ENCODE measurements at places on chromosomes 1 and 21.

DNA sequence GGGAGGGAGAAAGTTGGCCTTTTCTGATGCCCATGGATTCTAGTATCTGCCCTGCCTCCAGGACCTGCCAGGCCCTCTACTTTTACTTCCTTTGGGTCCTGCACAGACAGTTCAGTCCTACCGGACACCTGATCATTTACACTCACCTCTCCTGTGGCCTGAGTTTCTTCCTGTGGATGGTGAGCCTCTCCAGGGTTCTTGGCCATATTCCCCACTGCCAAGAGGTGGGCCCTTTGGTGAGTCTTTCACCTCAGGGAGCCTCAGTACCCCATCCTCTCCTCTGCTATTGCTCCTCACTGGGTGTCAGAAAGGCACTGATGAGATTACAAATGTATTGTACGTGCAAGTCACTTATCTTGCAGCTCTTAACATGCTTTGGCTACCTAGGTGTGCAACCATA is 81.4 kb upstream of the ETV3 start:
- no peak for DNase-seq

DNA sequence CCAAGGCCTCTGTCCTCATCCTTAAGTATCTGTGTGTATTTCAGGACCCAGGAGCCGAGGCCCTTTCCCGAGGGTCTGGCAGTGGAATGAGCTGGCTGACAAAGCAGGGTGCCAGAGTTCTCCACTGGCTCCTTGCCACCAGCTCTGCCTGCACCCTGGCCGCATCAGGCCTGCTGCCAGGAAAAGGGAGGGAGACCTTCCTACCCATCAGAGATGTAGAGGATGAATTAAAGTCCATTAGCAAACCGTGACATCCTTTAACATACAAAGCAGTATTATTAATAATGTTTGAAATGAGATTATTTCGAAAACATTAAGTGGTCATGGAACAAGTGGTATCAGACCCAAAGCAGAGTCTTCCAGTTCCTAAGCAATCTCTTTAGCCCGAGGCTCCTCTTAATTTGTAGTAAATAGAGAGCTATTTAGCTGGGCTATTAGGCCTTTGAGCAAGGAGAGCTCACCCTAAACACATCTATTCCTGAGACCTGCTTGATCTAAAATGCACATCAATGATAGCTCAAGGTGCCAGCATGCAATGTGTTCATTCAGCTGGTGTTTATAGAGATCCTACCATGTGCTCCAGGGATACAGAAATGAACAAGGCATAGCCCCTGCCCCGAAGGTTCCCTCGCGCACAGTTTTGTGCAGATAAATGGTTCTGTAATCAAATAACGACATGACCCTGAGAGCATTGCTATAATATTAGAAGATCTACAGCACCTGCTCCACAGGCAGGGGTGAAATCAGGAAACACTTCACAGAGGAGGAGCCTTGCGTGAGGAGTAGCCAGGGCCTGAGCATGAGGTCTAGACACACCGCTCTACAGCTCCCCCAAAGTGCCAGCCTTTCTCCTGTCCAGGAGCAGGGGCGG is 44.0 kb downstream of the FAM163A start:
- no peak for DNase-seq

DNA sequence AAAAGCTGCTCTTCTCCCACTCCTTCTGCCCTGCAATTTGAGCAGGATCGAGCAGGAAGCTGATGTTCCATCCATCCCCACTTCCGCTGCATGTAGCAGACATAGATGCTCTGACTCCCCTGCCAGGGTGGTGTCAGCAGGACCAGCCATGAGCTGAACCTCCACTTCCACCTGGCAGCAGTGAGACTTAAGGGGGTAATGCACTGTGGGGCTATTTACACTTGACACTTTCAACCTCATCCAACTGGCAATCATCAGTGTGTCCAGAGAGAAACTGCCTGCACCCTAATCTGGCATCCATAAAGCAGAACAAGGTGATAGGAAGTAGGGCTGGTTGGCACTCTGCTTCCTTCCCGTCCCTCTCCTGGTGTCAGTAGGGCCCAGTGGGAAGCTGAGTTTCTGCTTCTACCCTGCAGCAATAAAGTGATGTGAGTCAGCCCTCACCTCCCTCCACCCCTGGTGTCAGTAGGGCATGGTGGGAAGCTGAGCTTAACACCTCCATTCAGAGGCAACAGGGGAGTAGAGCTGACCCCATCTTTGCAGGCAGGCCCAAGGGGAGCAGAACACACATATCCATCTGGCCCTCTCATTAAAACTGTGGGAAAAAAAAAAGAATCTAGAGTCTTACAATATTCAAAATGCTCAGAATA is 272.3 kb downstream of the PTPRU start:
- no peak for DNase-seq

- no peak for DNase-seq
Observed at GRCh38 chr1:169347688-169348382, 19.8 kb downstream of the NME7 start.

DNA sequence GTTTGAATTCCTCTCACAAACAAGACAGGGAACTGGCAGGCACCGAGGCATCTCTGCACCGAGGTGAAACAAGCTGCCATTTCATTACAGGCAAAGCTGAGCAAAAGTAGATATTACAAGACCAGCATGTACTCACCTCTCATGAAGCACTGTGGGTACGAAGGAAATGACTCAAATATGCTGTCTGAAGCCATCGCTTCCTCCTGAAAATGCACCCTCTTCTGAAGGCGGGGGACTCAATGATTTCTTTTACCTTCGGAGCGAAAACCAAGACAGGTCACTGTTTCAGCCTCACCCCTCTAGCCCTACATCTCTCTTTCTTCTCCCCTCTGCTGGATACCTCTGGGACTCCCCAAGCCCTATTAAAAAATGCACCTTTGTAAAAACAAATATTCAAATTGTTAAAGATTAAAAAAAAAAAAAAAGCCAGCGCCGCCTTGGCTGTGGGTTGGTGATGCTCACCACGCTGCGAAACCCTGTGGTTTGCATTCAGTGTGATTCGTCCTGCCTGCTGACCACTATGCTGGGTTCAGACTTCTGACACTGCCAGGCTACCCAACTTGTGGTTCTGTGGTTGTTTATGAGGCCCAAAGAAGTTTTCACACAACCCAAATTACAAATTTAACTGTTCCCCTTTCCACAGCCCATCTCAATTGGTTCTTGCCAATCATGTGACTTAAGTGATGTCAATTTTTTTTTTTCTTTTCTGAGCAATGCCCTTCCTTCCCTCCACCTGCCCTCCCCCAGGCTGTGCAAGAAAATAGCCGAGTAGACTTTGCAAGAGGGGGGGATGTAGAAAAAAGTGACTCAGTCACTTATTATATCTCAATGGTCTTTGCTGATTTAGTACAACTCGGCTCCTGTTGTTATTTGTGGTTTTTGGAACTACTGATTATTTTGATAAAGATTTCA is at the start of gene RUNX1:
RUNX1 (minus strand) TSS at position 597 of the 912 bp plus-strand sequence.
- DNase-seq = no peak

DNA sequence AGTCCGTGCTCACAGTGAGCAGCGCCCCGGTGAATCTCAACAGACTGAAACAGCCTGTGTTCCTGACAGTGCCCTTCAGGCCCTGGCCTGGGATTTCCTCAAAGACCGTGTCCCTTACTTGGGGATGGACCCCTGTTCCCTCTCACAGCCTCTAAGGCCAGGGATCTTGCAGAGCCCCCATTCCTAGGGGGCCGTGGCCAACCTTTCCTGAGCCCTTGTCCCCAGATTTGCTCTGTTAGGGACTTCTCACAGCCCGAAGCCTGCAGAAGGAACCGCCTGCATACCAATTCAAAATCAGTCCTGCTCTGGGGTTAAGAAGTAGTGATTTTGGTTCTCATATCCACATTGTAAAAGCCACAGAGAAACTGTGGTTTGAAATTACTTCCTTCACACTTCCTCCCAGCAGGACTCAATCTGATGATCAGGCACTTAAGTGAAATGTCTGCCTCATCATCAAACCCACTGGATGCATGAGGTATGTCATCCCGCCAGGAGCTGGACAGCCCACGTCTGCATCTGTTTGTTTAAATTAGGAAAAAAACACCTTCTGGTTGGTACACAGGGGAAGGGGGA is 14.9 kb downstream of the ABCA4 start:
- no peak for DNase-seq

GRCh38 chr1:87134625-87135328 is 193.9 kb upstream of the LMO4 start:
- no peak for DNase-seq

- no peak for DNase-seq
Observed at GRCh38 chr1:204915861-204916495, 45.3 kb downstream of the NFASC start.

- no peak for DNase-seq
Observed at GRCh38 chr1:11740258-11741192, 4.6 kb downstream of the AGTRAP start.
